ENCODE measurements at places on chromosomes 7 and 10.

DNA sequence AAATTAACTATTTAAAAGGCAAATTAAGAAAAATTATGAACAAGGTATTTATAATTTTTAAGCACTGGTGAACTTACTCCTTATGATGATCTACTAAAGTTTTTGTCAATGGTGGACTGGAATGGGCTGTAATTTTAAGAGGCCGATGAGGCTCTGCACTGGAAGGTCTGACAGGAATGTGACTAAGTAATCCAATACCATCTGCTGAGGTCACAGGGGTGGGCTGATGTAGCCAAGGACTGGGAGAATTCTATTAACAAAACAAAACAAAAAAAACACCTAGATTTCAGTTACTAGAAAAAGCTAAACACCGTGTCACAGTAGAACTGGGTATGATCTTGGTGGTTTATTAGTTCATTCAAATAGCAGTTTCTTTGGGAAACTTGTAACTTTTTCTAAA lies 75.9 kb downstream of the NRBF2 start:
- H3K36me3 ChIP-seq, result peaks cover 19% of the 10 kb centered on the region
- no peaks in the 10 kb centered on the region for H3K27me3 ChIP-seq
- H3K27ac ChIP-seq, result no peak overlapping the region
- no peak overlapping the region for H3K4me3 ChIP-seq

DNA sequence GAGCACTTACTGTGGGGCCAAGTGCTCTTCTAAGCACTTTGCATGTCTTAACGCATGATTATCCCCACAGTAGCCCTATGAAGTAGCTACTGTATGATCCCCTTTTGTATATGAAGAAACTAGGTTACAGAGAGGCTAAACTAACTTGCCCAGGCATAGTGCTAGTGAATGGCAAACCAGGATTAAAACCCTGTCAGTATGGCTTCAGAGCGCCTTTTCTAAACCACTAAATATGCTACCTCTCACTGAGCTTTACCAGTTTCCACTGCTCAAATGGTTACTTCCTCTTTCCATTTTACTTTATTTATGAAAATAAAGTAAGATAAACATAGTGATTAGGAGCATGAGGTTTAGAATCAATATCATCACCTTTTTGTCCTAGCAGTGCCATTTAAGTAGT lies 73.6 kb downstream of the PODXL start:
- H3K36me3 ChIP-seq, result no peaks in the 10 kb centered on the region
- H3K27ac ChIP-seq, result no peak overlapping the region
- H3K4me1 ChIP-seq, result peaks cover 17% of the 10 kb centered on the region
- no peak overlapping the region for H3K4me3 ChIP-seq

DNA sequence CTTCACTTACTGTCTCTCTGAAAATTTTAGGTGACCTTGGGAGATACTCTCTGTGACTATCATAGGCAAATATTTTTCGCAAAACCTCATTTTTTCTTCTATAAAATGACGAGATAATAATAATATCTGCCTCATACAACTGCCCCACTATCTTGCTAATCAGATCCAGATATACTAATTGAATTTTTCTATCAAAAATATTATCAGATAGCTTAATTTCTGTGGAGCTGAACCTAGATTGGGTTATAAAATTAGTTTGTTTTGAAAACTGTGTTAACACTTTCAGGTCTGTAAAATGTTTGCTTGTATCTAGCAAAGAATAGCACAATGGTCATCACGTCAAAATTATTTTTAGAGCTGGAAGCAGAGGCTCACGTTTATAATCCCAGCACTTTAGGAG lies 486.7 kb upstream of the LRRN3 start:
- no peaks in the 10 kb centered on the region for H3K27me3 ChIP-seq
- H3K36me3 ChIP-seq, result no peaks in the 10 kb centered on the region
- DNase-seq, result no peak
- H3K4me1 ChIP-seq, result no peaks in the 10 kb centered on the region
- H3K4me3 ChIP-seq, result no peak overlapping the region
- H3K27ac ChIP-seq, result no peak overlapping the region

- no peaks in the 10 kb centered on the region for H3K27me3 ChIP-seq
- DNase-seq, result no peak
- peaks cover 41% of the 10 kb centered on the region for H3K4me1 ChIP-seq
- no peak overlapping the region for H3K4me3 ChIP-seq
- no peaks in the 10 kb centered on the region for H3K36me3 ChIP-seq
Observed at GRCh38 chr10:17033529-17034260, 95.9 kb downstream of the CUBN start.

DNA sequence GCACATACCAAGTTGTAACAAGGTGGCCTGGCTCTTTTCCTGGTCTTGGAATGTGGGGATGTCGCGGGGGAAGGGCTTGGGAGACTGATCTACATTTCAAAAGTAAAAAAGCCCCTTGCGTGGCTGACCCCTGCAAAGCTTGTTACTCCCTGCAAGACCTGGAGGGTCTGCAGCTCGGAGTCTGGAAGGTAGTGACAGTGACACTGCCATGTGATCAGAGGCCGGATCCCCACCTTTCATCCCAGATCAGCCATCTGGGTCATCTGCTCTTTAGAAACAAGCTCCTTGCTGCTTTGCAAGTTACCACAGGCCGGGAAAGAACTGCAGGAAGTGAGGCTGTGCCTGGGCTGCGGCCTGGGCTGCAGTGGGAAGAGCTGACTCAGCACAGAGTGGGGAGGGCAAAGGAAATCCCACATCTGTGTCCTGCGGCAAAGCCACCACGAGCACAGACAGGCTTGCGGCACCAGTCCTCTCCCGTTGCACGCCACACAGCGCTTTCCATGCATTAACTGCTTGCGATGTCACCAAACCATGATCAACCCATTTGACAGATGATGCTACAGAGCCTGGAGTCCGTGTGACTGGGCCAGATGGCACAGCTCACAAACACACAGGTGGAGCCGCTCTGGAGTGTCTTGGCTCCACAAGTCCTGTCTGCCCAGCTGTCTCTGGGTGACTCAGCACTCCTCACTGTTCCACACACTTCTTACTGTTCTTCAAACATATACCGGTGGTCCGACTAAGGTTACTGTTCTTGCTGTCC lies 97.7 kb downstream of the SH3PXD2A start:
- no peak overlapping the region for H3K4me3 ChIP-seq
- H3K4me1 ChIP-seq, result peaks cover 46% of the 10 kb centered on the region
- DNase-seq, result peak; percentile 47

DNA sequence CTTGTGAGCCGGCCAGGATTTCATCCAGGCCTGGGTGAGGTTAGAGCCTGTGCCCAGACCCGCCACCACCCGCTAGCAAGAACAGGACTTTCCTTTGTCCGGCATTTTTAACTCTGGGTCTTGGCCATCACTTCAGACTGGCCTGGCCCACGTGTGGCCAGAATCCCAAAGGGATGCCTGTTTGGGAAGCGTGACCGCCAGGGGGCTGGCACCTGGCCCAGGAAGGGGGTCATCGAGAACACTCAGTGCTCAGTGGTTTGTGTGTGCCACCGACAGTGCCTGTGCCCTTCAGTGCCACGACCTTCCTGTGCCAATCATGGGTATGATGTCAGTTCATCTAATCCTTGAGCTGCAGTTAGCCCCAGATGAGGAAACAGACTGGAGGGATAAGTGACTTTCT lies 85.0 kb downstream of the ZMIZ1 start:
- H3K27me3 ChIP-seq, result no peaks in the 10 kb centered on the region
- H3K4me3 ChIP-seq, result no peak overlapping the region
- no peaks in the 10 kb centered on the region for H3K36me3 ChIP-seq
- peak overlapping the region; percentile 94 for H3K27ac ChIP-seq

GRCh38 chr7:140400381-140400780 lies 2.1 kb upstream of the SLC37A3 start:
- H3K27ac ChIP-seq, result no peak overlapping the region
- no peak overlapping the region for H3K4me3 ChIP-seq
- peaks cover 11% of the 10 kb centered on the region for H3K4me1 ChIP-seq
- no peak for DNase-seq
- no peaks in the 10 kb centered on the region for H3K27me3 ChIP-seq

- no peak overlapping the region for H3K4me3 ChIP-seq
- no peaks in the 10 kb centered on the region for H3K4me1 ChIP-seq
- no peak for DNase-seq
- H3K27ac ChIP-seq, result no peak overlapping the region
Observed at GRCh38 chr10:78600740-78601139, 468.0 kb upstream of the ZMIZ1 start.

DNA sequence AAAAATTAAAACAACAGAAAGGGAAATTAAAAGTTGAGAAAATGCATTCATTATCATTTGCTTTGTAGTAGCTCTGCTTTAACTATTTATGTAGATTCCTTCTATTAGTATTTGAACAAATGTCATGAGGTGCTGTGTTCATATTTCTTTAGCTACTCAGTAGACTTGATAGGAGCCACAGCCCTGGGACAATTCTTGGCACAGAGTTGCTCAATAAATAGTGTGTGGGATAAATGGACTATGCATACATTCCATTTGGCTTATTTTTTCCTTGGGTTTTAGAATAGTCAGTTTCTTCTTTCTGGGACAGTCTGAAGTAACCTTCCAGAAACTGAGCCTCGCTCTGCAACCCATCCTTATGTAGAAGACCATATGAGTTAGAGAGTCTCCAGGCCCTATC lies 13.4 kb downstream of the RPP30 start:
- H3K36me3 ChIP-seq, result no peaks in the 10 kb centered on the region
- no peak overlapping the region for H3K27ac ChIP-seq
- no peaks in the 10 kb centered on the region for H3K27me3 ChIP-seq

GRCh38 chr7:106987777-106988176 lies 56.7 kb upstream of the PRKAR2B start:
- no peak overlapping the region for H3K27ac ChIP-seq
- H3K36me3 ChIP-seq, result no peaks in the 10 kb centered on the region
- H3K4me1 ChIP-seq, result no peaks in the 10 kb centered on the region
- H3K4me3 ChIP-seq, result no peak overlapping the region

Measured in upper lobe of left lung (tissue), 6 donors.